Hepatocyte (in vitro differentiated cells): ENCODE measurements at places on chromosomes 6 and 20. TPM values are rescaled to one million over a fixed set of nuclear protein-coding genes. Genes with fewer than 3 reads are reported as not detected.

FAM217A gene
- polyA plus RNA-seq, result not detected in 2 replicates

PRDM13 gene
- not detected in 2 replicates for polyA plus RNA-seq

PACSIN1 gene
- polyA plus RNA-seq, result 0.05 and 0.33 TPM in 2 replicates

SIM1 gene
- polyA plus RNA-seq, result 0.88 TPM in 1 of 2 replicates, not detected in the other

DNA sequence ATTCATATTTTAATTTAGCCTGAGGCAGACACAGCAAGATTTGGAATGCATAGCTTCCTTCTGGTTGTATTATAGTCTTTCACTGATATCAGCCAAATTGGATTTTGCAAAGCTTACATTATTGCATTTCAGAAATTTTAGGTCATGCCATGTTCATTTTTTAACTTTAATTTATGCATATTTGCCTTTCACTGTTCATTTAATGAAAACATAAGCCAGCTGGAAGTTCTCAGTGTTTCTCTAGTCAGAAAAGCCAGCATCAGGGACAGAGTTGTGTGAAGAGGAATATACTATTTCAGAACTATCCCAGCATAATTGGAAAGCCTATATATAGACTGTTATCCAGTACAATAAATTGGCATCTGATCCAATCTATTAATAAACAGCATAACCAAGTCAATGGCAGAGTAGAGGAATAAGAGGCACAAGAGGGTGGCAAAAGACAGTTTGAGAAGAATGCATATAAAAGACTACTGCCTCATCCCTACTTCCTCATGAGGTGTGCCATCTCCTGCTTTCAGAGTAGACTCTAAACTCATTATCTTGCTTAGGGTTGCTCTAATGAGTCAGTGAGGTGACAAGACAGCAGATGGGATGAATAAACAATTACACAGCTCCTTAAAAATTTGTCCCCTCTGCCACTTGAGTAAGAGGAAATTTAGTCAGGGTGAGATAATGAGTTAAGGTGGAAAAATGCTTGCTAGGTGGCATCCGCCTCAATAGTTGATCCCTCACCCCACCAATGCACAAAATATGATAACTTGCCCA, 159.8 kb upstream of the HCRTR2 start:
- DNase-seq, result no peak
